ENCODE measurements at places on chromosomes 6 and 20.
A peak's percentile ranks its signal among the peaks of the same experiment; 100 is the strongest.

DNA sequence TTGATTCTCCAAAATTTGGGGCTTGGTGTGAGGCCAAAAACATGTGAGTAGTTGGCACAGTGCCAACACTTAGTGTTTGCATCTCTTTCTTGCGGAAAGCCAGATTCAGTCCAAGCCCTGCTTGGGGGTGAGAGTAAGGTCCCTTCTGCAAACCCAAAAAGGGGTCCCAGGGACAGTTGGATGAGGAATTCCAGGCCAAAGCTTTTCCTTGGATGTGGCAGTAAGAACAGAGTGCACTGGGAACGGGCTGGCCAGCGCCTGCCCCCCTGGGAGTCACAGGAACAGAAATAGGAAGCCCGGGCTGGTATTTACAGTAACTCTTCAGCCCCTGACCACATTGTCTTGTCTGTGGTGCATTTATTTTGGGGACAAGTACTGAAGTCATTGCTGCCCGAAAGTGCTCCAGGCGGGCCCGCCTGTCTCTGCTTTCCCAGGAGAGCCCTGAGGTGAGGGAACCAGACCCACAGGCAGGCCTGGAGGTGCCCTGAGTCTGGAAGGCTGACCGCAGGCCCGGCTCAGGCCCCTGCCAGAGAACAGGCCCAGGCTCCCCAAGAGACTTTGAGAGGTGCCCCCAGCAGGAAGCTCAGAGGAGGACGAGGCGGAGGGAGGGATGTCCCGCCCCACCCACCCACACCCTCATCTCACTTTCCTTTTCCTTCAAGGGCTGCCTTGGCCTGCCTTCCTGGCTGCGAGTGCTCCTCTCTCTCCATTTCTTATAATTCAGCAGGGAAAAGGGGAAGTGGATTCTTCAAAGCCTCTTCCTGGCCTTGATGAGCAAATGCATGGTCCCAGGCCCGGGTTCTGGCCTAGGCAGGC is 218.4 kb downstream of the MAFB start:
- DNase-seq: no peak

- no peak for DNase-seq
Measured at GRCh38 chr6:74249658-74250057, 553.7 kb downstream of the CD109 start.

DNA sequence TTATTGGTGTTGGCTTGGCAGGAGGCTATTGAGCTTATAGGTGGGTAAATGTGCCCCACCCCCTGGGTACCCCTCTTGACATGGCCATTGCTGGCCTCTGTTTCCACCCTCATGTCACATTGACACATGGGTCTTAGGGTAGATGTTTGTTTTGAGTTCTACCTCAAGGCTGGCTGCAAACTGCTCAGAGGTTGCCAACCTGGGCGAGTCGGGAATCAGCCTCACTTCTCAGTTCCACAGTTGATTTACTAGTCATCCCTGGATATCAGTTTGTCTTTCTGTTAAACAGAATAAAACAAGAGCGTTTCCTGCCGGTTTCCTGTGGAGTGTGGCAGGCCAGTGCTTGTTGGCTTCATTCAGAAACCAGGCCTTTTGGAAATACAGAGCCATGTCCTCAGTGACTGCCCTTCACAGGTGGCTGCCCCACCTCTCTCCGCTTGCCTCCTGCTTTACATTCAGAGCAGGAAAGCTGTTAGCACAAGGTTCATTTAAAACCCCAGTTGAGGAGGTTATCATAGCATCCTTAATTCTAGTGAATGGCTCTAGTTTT is 105.6 kb downstream of the TCP11 start:
- DNase-seq: no peak

- no peak for DNase-seq
Measured at GRCh38 chr6:125807293-125807692, 16.5 kb downstream of the NCOA7 start.

DNA sequence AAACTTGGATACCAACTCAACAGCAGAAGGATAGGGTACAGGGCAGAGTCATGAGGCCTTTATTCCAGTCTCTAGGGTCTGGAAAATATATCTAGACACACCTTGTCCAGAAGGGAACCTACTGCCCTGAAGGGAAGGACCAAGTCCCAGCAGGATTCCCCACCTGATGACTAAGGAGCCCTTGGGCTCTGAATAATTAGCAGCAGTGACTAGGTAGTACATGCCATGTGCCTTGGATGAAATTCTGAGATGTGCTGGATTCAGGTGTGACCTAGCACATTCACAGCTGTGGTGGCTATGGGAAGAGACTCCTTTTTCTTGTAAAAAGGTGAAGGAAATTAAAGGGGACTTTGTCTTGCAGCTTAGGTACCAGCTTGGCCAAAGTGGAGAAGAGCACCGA is 364.3 kb upstream of the PTCHD4 start:
- DNase-seq: no peak

DNA sequence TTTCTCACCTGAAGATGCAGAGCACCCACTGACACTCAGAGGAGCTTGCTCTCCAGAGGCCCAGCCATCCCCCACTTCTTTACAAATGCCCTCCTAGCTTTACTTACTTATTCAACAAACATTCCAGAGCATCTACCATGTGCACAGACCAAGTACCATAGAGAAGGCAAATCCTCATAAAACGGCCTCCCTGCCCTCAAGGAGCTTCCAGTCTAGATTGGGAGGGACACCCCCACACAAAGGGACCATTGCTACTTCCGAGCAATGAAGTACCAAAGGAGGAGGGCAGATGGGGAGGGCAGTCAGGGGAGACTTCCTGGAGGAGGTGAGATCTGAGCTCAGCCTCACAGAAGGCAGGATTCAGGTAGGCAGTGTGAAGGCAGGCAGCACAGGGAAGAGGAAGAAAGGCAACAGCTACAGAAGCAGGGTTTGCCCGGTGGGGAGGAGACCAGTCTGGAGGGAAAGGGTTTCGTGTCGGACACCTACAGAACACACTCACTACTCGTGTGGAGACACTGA is 108.0 kb downstream of the ZMYND8 start:
- DNase-seq: no peak

- DNase-seq: no peak
Measured at GRCh38 chr6:137339929-137340559, 120.9 kb upstream of the IFNGR1 start.

- no peak for DNase-seq
Measured at GRCh38 chr6:121847806-121848522, 412.5 kb downstream of the GJA1 start.

- no peak for DNase-seq
Measured at GRCh38 chr6:10621213-10621612, 73.2 kb downstream of the C6orf52 start.

DNA sequence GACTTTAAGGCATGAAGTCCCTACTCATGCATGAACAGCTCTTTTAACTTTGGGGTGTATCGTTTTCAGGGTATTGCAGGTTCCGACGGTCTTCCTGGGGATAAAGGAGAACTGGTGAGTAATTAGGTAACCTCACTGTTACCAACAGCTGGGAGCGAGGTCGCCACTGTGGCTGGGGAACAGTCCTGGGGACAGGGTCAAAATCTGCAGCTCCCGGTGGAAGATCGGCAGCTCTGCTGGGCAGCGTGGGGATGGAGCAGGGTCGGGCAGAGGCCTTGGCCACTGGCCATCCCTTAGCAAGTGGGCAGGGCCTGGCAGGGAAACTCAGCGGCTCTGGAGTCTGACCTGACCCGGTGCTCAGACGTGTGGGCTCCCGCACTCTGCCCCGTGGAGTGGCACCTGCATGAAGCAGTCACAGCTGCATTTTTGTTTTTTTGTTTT is 16.1 kb downstream of the COL9A3 start:
- peak; percentile 68 for DNase-seq

- no peak for DNase-seq
Measured at GRCh38 chr20:48776306-48776705, 51.5 kb downstream of the PREX1 start.

DNA sequence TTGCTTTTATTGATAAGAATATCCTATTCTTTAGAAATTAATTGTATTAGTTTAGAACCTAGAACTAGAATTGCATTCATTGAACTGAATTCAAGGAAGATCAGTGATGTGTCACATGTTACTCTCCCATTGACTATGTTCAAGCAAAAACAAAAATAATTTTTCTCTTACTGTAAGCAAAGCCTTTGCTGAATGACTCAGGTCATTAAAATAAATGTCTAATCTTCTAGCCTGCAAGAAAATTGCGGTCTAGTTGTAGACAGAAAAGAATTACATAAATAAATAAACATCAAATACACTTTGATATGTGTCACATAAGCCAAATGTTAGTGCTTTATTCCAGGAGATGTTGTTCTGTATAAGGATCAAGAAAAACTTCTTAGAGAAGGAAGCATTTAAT is 387.9 kb downstream of the ADGRB3 start:
- DNase-seq: no peak

DNA sequence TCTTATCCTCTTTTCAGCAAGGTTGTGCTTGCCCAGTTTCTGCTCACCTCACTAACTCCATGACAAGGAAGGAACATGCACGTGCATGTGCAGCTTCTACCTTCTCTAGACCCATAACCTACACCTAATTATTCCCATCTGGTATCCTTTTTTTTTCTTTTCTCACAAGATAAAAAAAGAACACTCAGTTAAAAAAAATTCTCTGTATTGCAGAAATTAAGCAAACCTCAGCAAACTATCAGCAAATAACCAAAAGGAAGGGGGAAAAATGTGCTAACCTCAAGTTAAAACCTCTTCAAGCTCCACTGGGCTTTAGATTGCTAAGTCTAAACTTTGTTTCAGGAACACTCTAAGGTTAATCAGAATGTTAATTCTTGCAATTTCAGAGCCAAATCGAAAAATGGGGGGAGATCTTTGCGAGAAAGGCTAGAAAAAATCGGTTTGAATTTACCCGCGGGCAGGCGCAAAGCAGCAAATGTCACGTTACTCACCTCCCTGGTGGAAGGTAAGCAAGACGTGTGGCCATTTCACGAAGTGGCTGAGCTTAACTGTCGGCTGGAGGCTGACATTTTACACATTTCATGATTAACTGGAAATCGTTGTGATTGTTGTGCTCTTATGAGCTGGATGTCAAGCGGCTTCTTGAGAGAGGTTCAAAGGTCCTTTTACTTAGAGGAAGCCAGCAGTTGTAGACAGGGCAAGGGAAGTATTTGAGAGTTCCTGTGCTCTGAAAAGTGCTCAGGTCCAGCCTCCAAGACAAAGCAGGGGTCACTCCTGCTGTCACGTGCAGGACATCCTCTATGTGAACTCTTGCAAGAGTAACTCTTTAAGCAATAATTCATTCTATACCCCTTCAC is 19.1 kb downstream of the TFAP2B start:
- DNase-seq: no peak

DNA sequence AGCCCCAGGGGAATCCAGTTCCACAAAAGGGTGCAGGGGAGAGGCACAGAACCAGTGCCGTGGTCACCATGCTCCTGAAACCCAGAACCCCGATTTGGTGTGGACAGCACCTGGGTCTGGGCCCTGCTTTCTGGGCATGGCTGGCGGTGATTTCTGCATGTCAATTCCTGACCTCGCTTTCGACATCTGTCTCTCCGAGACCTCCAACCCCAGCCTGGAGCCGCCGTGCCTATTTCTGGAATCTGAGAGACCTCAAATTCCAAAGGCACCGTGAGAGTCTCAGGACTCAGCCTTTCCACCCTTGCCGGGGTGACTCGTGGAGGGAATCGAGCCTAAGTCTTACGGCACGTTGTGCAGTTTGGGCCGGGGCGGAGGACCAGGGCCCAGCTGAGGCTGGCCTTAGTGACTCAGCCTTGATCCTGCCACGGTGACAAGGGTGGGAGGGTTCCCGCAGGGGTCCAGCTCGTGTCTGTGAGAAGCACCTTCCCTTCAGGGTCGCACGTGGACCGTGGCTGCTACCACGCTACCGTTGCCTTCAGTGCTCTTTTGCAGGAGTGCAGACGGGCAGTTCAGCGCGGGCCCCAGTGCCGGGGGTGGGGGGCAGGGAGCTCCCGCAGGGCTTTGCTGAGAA is 133.7 kb downstream of the PXDC1 start:
- DNase-seq: no peak

- DNase-seq: no peak
Measured at GRCh38 chr6:19788686-19789085, 48.5 kb upstream of the ID4 start.

GRCh38 chr6:9927275-9927674 is 487.6 kb downstream of the TFAP2A start:
- no peak for DNase-seq
